GM23248 (cell line): ENCODE measurements at places on chromosomes 11 and 22. TPM values are rescaled to one million over a fixed set of nuclear protein-coding genes. Genes with fewer than 3 reads are reported as not detected.

DNA sequence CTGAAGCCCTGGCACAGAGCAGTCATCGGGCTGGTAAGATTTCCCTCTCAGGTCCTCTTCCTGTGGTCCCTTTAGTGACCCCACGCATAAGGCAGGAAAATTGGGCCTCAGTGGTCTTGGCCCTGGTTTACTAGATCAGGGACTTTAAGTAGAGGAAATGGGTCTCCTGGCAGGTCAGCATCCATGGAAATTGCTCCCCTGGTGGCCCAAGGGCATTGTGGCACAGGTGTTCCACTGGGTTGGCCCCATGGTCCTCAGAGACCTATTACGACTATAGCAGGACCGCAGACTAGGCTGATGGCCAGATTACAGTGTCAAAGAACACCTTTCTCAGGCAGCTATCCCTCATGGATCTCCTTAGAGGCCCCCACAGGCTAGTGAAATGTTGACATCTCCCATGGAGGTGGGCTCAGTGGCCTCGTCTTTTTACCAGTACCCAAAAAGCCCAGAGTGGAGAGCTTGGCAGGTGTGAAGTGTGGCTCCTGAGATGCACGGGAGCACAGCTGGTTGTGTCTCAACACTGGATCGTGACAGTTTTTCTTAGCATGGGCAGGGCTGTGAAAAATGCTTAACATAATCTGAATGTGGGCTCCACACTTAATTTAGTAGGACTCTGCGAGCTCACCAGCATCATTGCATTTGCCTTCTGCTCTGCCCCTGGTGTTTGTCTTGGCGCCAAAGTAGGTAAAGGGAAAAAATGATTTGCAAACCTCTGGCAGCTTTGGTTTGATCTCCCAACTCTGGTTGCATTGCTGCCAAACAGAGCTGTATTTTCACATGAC is 74.2 kb downstream of the ZBTB16 start:
- DNase-seq, result peak; percentile 23

- no peak for DNase-seq
Observed at GRCh38 chr11:67117176-67117575, 1.9 kb upstream of the KDM2A start.

GRCh38 chr11:62489204-62489603 is 57.4 kb downstream of the AHNAK start:
- DNase-seq, result peak; percentile 66

GRCh38 chr22:49962751-49963646 is 2.4 kb downstream of the PIM3 start:
- no peak for DNase-seq

DNA sequence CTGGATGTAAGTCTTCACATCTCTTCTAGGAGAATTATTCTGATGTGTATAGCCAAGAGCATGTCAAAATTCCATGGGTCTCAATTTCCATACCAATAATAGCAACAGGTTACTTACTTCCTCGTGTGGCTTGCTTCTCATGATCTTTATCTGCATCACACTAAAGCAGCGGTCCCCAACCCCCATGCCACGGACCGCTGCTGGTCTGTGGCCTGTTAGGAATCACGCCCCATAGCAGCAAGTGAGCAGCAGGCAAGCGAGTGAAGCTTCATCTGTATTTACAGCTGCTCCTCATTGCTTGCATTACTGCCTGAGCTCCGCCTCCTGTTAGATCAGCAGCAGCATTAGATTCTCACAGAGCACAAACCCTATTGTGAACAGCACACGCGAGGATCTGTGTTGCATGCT is 28.9 kb upstream of the SLC25A1 start:
- DNase-seq, result no peak

DNA sequence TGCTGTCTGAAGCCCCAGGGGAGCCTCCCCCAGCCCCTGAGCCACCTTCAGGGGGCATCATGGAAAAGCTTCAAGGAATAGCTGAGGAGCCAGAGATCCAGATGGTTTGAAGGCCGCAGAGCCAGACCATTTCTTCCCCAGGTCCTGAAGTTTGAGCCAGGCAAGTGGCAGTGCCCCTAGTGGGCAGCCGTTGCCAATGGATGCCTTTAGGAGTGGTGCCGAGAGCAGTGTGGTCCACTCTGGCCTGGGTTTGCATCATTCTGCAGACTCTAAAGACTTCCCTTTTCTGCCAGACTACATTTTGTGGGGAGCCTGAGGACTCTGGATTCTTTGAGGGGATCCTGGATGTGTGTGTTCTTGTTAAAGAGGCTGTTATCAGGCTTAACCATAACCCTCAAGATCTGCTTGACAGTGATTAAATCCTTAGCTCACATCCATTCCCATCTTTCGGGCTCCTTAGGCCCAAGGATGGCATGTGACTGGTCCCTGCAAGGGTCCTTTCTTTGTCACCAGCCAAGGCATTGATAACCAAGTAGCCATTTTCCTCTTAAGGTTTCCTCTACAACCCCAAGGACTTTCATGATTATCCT is 13.1 kb downstream of the HINFP start:
- DNase-seq, result peak; percentile 43

- DNase-seq, result peak; percentile 18
Observed at GRCh38 chr11:94925422-94926270, 47.7 kb downstream of the CWC15 start.

DNA sequence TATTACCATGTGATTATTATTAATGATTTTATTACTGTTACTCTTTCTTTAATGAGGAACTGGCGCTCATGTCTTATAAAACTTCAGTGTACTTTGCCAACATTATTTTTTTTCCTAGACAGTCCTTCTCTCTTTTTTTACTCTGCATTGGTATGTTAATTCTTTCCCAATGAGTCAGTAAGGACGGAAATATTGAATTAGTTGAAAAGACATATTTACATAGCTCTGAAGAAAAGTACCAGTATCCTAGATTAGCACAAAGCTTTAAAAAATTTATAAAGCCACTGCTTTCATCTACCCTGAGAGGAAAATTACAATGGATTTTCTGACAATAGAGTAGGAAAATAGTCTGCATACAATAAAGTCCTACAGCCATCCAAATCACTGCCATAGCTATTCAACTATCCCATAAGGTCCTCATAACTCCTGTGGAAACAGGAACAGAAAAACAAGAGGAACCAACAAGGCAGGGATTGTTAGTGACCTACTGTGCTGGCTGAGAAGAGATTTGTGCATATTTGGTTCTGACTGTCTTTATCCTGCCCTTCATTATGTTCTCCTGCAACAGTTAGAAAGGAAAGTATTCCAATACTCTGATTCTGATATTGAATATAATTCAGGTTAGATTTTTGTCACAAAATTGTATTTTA is 314.4 kb downstream of the AASDHPPT start:
- peak; percentile 68 for DNase-seq

DNA sequence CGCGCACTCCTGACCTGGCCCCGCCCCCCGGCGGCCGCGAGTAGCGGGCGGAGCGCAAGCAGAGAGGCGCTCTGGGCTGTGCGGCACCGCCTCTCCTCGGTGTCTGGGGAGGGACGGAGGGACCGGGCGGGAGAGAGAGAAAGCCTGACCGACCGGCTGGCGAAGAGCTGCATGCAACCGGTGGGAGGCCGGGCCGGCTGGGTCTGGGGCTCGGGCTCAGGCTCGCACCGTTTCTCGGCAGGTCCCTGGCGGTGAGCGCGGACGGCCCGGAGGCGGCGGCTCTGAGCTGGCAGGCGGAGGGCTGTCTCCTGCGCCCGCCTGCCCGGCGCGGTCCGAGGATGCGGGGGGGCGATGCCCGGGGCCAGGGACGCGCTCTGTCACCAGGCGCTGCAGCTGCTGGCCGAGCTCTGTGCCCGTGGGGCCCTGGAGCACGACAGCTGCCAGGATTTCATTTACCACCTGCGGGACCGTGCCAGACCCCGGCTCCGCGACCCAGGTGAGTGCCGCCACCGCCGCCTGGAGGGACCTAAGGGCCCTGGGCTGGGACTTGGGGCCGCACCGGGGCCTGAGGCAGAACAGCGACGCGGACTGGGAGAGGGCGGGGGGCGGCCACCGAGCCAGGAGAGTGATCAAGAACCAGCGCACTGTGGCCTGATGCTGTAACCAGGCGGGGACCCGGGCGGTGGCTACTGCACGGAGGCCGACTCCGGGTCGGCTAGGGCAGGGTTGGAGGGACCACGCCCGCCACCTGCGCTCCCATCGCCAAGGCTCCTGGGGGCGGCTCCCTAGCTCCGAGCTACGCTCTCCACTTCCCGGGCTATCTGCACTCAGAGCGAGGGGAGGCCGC is at the start of gene SYT9:
TSS of gene SYT9 (plus strand) at position 69 of the 847 bp plus-strand sequence. CDS start at position 352, 283 bp downstream.
- DNase-seq, result peak; percentile 46

DNA sequence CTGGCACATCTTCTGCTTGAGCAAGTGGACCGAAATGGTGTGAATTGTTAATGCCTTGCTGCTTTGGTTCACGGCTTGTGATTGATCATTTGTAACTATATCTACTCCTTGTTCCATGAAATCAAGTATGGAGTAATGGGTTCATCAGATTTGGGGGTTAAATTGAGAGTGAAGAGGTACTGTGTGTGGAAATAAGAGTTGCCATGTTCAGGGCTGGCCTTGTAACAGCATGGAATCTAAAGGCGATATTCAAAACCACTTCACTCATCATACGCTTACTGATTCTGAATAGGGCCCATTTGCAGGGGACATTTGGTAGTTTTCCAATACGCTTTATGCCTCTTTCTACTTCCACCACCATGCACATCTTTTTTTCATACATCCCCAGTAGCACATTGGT is 122.2 kb downstream of the DCDC1 start:
- no peak for DNase-seq

DNA sequence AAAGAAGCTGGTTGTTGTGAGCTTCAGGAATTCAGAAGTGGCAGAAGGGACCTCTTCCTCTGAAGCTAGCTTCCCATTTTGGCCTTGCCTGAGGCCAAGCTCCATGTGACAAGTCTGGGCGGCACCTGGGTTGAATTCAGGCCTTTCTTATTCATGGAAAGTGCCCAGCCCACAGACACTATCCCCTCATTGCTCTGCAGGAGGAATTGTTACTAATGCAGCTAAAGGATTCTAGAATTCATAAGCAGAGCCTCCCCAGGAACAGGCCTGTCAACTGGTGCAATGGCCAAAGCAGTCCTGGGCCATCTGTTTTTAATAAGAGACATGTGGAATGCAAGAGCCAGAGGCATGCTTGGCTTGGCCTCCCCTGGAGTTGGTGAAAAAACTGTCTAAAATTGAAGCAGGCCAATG is 71.4 kb downstream of the SLC1A2 start:
- DNase-seq, result peak; percentile 84

- peak; percentile 62 for DNase-seq
Observed at GRCh38 chr11:65430406-65431217, 8.0 kb downstream of the NEAT1 start.

DNA sequence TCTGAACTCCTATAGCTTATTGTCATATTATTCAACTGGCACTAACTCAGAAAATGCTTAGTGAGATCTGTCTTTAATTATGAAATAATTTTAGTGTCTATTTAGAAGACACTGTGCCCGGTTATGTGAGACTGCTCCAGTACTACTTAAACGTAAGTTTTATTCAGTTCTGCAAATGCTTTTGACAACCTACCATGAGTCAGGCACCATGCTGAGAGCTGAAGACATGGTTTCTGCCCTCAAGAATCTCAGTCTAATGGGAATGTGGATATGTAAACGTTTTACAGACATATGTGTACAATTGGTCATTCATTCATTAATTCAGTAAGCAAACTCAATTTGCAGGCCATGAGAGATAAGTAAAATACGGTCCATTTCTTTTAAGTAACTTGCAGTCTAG is 40.0 kb downstream of the DCUN1D5 start:
- peak; percentile 69 for DNase-seq

LSP1 gene
- 0.36 and 1.3 TPM in 2 replicates for polyA plus RNA-seq

PARVG gene
- 0.27 TPM in 1 of 2 replicates, not detected in the other for polyA plus RNA-seq

OR5B21 gene
- not detected in 2 replicates for polyA plus RNA-seq

SOX10 gene
- not detected in 2 replicates for polyA plus RNA-seq

C11orf87 gene
- polyA plus RNA-seq, result 0.94 and 1.1 TPM in 2 replicates

TRPM5 gene
- not detected in 2 replicates for polyA plus RNA-seq

RASSF10 gene
- polyA plus RNA-seq, result not detected in 2 replicates
